Chondrocyte (in vitro differentiated cells): ENCODE measurements at places on chromosomes 12 and 14. TPM values are rescaled to one million over a fixed set of nuclear protein-coding genes. Genes with fewer than 3 reads are reported as not detected.

GRCh38 chr12:2113119-2113912 is 60.5 kb downstream of the CACNA1C start:
- no peaks in the 10 kb centered on the region for H3K27me3 ChIP-seq
- peaks cover 27% of the 10 kb centered on the region for H3K4me1 ChIP-seq
- H3K27ac ChIP-seq = peak overlapping the region; percentile 32
- H3K4me3 ChIP-seq = no peak overlapping the region
- DNase-seq = no peak
- peaks cover 13% of the 10 kb centered on the region for H3K36me3 ChIP-seq

DNA sequence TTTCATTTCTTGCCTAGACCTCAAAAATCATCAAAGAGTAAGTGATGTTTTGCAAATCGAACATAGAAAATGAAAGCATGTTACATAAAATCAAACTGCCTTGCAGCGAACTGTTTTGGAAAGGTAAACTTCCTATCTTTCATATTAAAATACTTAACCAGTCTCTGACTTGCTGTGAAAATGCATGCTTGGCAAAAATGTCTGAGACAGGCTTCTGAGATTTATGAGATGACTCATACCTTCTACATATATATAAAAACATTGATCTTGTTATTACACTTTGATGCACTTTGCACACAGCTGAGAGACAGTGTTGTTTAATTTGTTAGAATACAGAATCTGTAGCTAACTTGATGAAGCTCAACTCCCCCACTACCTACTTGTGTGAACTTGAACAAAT is 179.1 kb downstream of the KITLG start:
- peak overlapping the region; percentile 0 for H3K4me3 ChIP-seq
- no peaks in the 10 kb centered on the region for H3K36me3 ChIP-seq
- H3K27me3 ChIP-seq = no peaks in the 10 kb centered on the region
- DNase-seq = no peak
- H3K4me1 ChIP-seq = peaks cover 9% of the 10 kb centered on the region
- no peak overlapping the region for H3K27ac ChIP-seq

DNA sequence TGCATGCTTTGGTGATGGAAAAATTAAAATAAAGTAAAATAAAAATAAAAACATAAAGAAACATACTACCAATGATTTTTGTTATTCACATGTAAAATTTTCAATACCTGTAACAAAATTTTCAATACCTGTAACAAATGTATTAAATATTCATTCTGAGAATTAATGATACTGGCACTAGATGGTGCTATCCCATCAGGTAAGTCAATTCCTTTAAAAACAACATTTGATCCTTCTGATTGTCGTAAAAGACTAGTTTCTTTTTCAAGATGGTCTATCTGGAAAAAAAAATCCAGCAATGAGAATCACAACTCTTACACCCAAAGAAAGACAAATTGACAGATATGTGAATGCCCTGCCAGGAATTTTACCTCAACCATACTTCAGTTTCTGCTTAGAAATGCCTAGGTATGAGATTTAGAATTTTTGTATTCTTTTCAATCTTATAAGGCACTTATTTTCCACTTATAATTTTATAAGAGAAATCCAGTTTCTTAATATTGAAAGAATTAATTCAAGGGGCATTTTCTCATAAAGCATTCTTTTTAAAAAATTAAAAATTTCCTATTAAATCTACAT is 30.7 kb downstream of the CEP290 start:
- H3K4me1 ChIP-seq = peaks cover 12% of the 10 kb centered on the region
- H3K27me3 ChIP-seq = no peaks in the 10 kb centered on the region
- peaks cover 16% of the 10 kb centered on the region for H3K36me3 ChIP-seq
- H3K4me3 ChIP-seq = no peak overlapping the region
- no peak overlapping the region for H3K27ac ChIP-seq

DNA sequence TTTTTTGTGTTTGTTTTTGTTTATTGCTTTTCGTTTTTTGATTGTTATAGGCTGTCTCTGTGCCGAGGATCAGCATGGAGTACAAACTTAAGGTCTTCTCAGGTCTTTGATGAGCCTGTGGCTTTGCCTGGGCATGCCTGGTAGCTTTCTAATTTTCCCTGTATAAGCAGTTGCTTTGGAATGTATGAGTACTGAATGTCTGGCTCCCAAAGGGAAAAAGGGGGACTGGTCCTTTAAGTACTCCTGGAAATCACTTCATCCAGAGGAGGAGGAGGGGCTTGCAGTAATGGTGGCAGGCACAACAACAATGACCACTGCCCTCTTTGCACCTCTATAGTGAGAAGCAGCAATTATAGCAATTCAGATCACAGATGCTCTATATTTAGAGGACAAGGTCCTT is 67.6 kb upstream of the TTC7B start:
- no peaks in the 10 kb centered on the region for H3K4me1 ChIP-seq
- no peak overlapping the region for H3K27ac ChIP-seq

GRCh38 chr12:125029761-125030358 is 35.4 kb upstream of the AACS start:
- no peaks in the 10 kb centered on the region for H3K27me3 ChIP-seq
- DNase-seq = no peak
- no peak overlapping the region for H3K4me3 ChIP-seq

DNA sequence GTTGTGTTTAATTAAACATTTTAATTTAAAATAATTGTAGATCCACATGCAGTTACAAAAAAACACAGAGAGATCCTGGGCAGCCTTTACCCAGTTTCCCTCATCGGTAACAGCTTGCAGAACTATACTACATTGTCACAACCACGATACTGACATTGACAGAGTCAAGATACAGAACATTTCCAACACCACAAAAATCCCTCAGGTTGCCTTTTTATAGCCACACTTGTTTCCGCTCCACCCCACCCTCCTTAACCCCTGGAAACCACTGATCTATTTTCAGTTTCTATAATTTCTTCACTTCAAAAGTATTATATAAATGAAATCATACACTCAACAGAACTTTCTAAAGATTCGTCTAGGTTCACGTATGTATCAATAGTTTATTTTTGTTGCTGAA is 458.8 kb upstream of the SOX5 start:
- H3K36me3 ChIP-seq = no peaks in the 10 kb centered on the region
- H3K4me1 ChIP-seq = peaks cover 11% of the 10 kb centered on the region
- no peak for DNase-seq
- H3K4me3 ChIP-seq = no peak overlapping the region
- H3K27me3 ChIP-seq = no peaks in the 10 kb centered on the region

GRCh38 chr14:104051092-104051813 is 34.2 kb upstream of the ASPG start:
- no peak overlapping the region for H3K4me3 ChIP-seq
- peaks cover 2% of the 10 kb centered on the region for H3K36me3 ChIP-seq
- H3K27ac ChIP-seq = no peak overlapping the region
- H3K4me1 ChIP-seq = peaks cover 23% of the 10 kb centered on the region
- no peak for DNase-seq

- H3K36me3 ChIP-seq = peaks cover 1% of the 10 kb centered on the region
- H3K27me3 ChIP-seq = no peaks in the 10 kb centered on the region
- peaks cover 3% of the 10 kb centered on the region for H3K4me1 ChIP-seq
- no peak for DNase-seq
- H3K27ac ChIP-seq = no peak overlapping the region
- H3K4me3 ChIP-seq = no peak overlapping the region
Observed at GRCh38 chr12:124082687-124083086, 109.7 kb downstream of the ZNF664 start.

GRCh38 chr14:83463500-83464098 is 1929.9 kb upstream of the SEL1L start:
- H3K27me3 ChIP-seq = no peaks in the 10 kb centered on the region
- H3K27ac ChIP-seq = no peak overlapping the region
- peaks cover 1% of the 10 kb centered on the region for H3K36me3 ChIP-seq

Gene AICDA
- not detected in 3 replicates for total RNA-seq

Gene GPRC5D
- total RNA-seq = not detected in 3 replicates

Gene TSPAN11
- 0.87 to 1.9 TPM (median 0.95 TPM) in 3 replicates for total RNA-seq

Gene CABP1
- total RNA-seq = not detected in 3 replicates

Gene CD163
- 0.05 TPM in 1 of 3 replicates, not detected in the others for total RNA-seq

Gene BCAT1
- total RNA-seq = 191 to 246 TPM (median 240 TPM) in 3 replicates
